ENCODE measurements at places on chromosomes 16 and 17. TPM values are rescaled to one million over a fixed set of nuclear protein-coding genes. Genes with fewer than 3 reads are reported as not detected.

The TMEM238L gene
- not detected for total RNA-seq

The ASGR1 gene
- 4.4 TPM for total RNA-seq

The KRT32 gene
- not detected for total RNA-seq

The HES7 gene
- total RNA-seq: 2.0 TPM

The CHRNE gene
- 0.47 TPM for total RNA-seq

The FGF11 gene
- total RNA-seq: 9.2 TPM

The IL17C gene
- total RNA-seq: not detected

The CTF1 gene
- total RNA-seq: 0.38 TPM

The FNDC8 gene
- total RNA-seq: not detected

The AIPL1 gene
- total RNA-seq: not detected

The CEP295NL gene
- total RNA-seq: not detected

The EEF2KMT gene
- total RNA-seq: 25.5 TPM

The UNK gene
- 26.9 TPM for total RNA-seq

The GSPT1 gene
- total RNA-seq: 247 TPM

The SLC16A5 gene
- total RNA-seq: 2.1 TPM

The OR3A3 gene
- total RNA-seq: not detected

The CA10 gene
- total RNA-seq: not detected

The HSPB9 gene
- 0.18 TPM for total RNA-seq

The NEUROD2 gene
- total RNA-seq: not detected

The SMCR8 gene
- total RNA-seq: 19.4 TPM

The GPRC5C gene
- 0.66 TPM for total RNA-seq

The DLX4 gene
- 0.62 TPM for total RNA-seq

The PRSS8 gene
- total RNA-seq: not detected

The TSNAXIP1 gene
- 0.72 TPM for total RNA-seq

The MTMR4 gene
- 72.2 TPM for total RNA-seq

The KRT39 gene
- not detected for total RNA-seq

The HAP1 gene
- not detected for total RNA-seq

The CRYBA1 gene
- total RNA-seq: not detected

The KRTAP2-3 gene
- not detected for total RNA-seq

All from activated naive CD8-positive, alpha-beta T cell treated with anti-CD3 and anti-CD28 coated beads for 36 hours (primary cell).